Aortic smooth muscle cell (primary cell): ENCODE measurements at places on chromosomes 12 and 14. TPM values are rescaled to one million over a fixed set of nuclear protein-coding genes. Genes with fewer than 3 reads are reported as not detected.

ACOT6 gene
- total RNA-seq, result not detected in 2 replicates

C12orf56 gene
- total RNA-seq, result 0.99 and 2.2 TPM in 2 replicates

ENDOU gene
- 0.40 and 0.81 TPM in 2 replicates for total RNA-seq

KCNJ8 gene
- 0.92 and 1.2 TPM in 2 replicates for total RNA-seq
